ENCODE measurements at places on chromosomes 1 and 21.

DNA sequence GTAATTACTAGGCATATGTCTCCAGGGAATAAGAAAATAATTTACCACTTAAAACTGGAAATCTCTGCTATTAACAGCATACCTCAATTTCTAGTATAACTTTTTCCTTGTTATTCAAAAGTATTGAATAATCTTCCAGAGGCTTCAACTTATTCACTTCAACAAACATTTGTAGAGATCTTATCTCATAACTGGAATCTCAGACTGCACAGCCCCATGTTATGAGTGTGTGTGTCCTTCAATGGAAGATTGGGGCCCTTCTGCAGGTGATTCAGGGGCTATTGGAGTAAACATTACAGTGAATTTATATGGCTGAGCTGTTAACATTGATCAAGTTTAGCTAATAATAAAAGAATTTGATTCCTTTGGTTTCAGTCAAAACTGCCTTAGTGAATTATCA is 946.1 kb downstream of the TTLL7 start:
- no peak for DNase-seq

GRCh38 chr1:72433591-72433990 is 151.3 kb upstream of the NEGR1 start:
- DNase-seq: no peak

DNA sequence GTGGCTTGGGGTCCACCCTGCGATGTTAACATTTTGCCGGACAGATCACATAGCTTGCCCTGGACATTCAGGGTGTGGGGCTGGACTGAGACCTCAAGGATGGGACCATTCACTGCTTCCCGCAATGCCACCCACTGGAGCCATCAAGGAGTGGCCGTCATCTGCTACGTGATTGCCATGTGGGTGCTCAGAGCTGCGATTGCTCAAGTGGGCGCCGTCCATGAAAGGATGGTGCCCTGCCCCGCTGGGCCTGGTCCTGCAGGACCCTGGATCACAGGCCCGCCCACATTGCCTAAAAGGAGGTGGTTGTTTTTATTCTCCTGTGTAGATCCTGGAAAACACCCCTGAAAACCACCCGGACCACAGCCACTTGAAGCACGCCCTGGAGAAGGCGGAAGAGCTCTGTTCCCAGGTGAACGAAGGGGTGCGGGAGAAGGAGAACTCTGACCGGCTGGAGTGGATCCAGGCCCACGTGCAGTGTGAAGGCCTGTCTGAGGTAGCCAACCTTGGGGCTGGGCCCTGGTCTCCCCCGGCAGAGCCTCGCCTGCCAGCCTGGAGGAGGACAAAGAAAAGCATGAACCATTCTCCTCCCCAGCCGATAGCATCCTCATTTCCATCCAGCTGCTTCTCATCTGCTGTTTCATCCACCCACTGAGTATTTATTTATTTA is 40.4 kb downstream of the ATP5PO start:
- no peak for DNase-seq

- DNase-seq: no peak
Measured at GRCh38 chr1:189563784-189564183, 913.9 kb downstream of the BRINP3 start.
